Kidney (tissue), 22 donors: ENCODE measurements at places on chromosomes 2 and 18. TPM values are rescaled to one million over a fixed set of nuclear protein-coding genes. Genes with fewer than 3 reads are reported as not detected.

The TMEM247 gene
- total RNA-seq = not detected

The MRPS9 gene
- total RNA-seq = 23.3 TPM

The PTRHD1 gene
- total RNA-seq = 21.7 TPM

DNA sequence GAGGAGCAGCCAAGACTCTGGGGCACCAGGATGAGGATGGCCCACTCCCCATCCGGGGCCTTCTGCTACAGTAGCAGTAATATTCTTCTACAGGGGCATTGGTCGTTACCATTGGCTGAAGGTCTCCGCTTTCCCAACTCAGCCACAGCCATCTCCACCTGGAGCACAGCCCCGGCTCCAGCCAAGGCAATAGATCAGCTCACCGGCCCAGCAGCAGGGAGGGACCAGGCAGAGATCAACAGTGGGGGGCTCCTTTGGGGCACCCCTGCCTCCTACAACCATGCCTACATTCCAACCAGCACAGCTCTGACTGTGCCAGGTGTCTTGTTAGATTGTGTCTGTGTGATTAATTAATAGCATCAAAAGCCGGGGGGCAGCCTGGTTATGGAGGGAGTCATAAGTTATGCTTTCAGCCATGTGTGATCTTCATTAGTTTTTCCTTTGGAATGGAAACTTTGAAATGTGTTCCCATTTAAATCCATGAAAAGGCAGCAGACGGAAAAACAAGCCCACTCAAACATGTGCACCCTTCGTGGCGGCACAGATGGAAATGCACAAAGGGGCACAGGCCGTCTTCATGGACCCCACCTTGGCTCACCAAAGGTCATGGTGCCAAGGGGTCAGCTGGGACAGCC, 68.6 kb upstream of the BZW1 start:
- no peak for DNase-seq
- no peak overlapping the region for H3K27ac ChIP-seq
- H3K4me3 ChIP-seq = no peak overlapping the region

GRCh38 chr2:70083344-70084156, 3.7 kb upstream of the PCBP1 start:
- H3K27ac ChIP-seq = peak overlapping the region; percentile 35
- H3K27me3 ChIP-seq = no peaks in the 10 kb centered on the region
- peaks cover 38% of the 10 kb centered on the region for H3K4me1 ChIP-seq
- H3K4me3 ChIP-seq = peak overlapping the region; percentile 19

GRCh38 chr2:240573071-240573515, 4.8 kb downstream of the RNPEPL1 start:
- no peak overlapping the region for H3K27ac ChIP-seq
- H3K27me3 ChIP-seq = no peaks in the 10 kb centered on the region
- H3K4me3 ChIP-seq = no peak overlapping the region
- no peak for DNase-seq
- H3K36me3 ChIP-seq = no peaks in the 10 kb centered on the region

- H3K36me3 ChIP-seq = no peaks in the 10 kb centered on the region
- DNase-seq = no peak
- no peak overlapping the region for H3K4me3 ChIP-seq
- H3K27me3 ChIP-seq = no peaks in the 10 kb centered on the region
- no peak overlapping the region for H3K27ac ChIP-seq
- no peaks in the 10 kb centered on the region for H3K4me1 ChIP-seq
These were observed 68.4 kb downstream of the UGGT1 start for GRCh38 chr2:128159437-128159836.

DNA sequence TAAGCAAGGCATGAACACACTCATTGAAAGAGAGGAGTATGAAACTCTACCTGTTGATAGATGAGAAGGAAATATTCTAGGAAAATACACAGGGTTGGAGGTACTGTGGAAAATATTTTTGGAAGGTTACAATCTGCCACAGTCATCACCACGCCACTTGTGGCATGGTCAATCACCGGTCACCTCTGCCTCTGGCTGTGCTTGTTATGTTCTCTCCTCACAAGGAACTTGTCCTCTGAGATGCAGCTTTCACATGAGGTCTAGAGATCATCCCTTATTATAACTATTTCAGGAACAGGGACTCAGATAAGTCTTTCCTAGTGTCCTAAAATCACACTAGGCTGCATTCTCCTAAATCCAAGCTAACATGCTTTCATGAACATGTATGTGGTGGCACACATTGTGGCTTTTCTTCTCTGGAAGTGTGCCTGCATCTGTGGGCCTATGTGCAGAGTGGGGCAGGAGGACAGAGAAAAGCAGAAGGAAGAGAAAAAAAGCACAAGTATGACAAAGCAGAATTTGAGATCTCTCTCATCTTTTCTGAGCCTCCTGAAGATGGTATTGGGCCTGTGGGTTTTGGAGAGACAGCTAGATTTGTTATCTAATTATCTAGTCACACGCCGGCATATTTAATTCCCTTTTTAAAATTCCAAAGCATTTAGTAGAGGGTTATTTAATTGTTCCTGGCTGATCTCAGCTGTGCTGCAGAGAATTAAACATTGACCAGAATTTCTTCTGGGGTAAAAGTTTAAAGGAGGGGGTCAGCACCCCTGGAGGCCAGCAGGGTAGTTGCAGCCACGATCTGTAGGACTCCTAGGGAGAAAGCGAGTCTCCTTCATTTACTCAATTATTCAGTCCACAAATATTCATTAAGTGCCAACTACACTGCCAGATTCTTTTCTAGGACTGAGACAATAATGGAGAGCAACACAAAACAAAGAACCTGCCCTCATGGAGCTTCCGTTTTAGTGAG, 294.6 kb downstream of the RDH14 start:
- peak overlapping the region; percentile 15 for H3K27ac ChIP-seq
- H3K27me3 ChIP-seq = no peaks in the 10 kb centered on the region
- no peak overlapping the region for H3K4me3 ChIP-seq
- no peak for DNase-seq
